HT1080 (cell line): ENCODE measurements at places on chromosomes 4 and X.

GRCh38 chr4:723751-724530 is 18.3 kb downstream of the PCGF3 start:
- DNase-seq, result no peak

GRCh38 chr4:52554612-52555355 is 104.3 kb downstream of the USP46 start:
- no peak for DNase-seq

- DNase-seq, result no peak
Measured at GRCh38 chr4:124266721-124267120, 445.8 kb downstream of the ANKRD50 start.

- DNase-seq, result peak; percentile 91
Measured at GRCh38 chrX:2464677-2465166, 36.1 kb downstream of the DHRSX start.
